ENCODE measurements at places on chromosomes 12 and 14.

- DNase-seq = no peak
Observed at GRCh38 chr12:94498073-94498472, 38.4 kb upstream of the CEP83 start.

DNA sequence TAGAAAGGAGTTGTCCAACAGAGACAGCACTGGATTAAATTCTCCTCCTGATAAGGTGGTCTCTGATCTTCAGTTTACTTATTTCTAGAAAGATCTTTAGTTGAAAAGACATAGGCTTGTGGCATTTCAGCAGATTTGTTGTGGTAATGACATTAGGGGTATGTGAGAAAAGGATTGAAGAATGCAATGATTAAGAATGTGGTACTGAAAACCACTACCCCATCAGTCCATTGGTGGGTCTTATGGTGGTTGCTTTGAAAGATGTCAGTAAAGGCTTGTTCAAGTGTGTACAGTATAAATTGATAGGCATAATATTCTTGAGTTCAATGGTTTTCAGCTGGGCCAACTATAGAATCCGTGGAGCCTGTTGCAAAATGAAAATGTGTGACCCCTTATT, 10.8 kb downstream of the PPFIBP1 start:
- DNase-seq = no peak

DNA sequence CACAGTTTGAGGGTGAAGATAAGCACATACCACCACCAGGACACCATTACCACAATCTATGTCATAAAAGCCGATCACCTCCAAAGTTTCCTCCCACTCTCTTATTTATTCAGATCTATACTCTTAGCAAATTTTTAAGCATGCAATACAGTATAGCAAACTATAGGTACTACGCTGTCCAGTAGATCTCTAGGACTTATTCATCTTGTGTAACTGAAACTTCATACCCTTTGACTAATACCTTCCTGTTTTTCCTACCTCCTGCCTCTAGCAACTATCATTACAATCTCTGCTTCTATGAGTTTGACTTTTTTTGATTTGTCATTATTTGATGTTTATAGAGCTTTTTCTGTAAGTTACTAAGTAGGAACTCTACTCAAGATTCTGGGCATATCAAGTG, 84.5 kb upstream of the MANSC4 start:
- no peak for DNase-seq

GRCh38 chr12:46124848-46125619, 134.7 kb upstream of the SCAF11 start:
- peak; percentile 53 for DNase-seq

DNA sequence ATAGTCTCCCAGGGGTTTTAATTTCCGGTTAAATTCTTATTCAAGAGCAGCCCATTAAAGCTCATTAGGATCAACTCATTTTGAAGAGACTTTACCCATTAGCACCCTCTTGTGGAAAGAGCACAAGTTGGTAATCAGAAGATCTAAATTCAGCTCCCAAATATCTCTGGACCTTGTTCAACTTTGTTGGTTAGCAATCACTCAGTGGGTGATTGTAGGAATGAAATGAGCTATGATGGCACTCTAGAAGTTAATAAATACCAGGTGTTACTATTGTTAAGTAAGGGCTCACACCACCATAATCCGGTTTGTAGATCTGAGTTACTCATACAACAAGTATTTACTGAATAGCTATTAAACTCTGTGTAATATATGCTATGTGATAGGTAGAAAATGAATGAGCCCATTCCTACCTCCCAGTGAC, 42.9 kb downstream of the TRIP11 start:
- peak; percentile 33 for DNase-seq

GRCh38 chr12:124713436-124714082, 146.1 kb upstream of the NCOR2 start:
- DNase-seq = peak; percentile 74

- no peak for DNase-seq
Observed at GRCh38 chr12:46318037-46318436, 49.2 kb upstream of the SLC38A1 start.

DNA sequence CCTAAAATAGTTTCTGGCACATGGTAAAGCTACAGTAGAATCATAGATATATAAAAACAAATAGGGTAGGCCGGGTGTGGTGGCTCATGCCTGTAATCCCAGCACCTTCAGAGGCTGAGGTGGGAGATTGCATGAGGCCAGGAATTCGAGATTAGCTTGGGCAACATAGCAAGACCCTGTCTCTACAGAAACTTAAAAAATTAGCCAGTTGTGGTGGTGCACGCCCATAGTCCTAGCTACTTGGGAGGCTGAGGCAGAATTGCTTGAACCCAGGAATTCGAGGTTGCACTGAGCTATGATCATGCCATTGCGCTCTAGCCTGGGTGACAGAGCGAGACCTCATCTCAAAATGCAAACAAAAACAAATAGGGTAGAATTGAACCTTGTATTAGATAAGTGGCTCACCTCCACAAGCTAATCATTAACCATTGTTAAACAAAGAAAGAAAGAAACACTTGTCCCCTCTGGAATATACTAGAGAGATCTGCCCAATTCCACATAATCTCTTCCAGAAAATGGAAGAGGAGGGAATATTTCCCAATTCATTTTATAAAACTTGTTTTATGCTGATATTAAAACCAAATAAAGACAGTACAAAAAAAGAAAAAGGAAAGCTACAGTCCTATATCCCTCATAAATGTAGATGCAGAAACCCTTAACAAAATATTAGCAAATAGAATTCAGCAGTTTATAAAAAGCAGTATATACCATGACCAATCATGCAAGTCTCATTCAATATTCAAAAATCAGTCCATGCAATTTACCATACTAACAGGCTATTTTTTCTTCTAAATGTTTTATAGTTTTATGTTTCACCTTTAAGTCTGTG, 22.7 kb upstream of the DHRS2 start:
- no peak for DNase-seq

DNA sequence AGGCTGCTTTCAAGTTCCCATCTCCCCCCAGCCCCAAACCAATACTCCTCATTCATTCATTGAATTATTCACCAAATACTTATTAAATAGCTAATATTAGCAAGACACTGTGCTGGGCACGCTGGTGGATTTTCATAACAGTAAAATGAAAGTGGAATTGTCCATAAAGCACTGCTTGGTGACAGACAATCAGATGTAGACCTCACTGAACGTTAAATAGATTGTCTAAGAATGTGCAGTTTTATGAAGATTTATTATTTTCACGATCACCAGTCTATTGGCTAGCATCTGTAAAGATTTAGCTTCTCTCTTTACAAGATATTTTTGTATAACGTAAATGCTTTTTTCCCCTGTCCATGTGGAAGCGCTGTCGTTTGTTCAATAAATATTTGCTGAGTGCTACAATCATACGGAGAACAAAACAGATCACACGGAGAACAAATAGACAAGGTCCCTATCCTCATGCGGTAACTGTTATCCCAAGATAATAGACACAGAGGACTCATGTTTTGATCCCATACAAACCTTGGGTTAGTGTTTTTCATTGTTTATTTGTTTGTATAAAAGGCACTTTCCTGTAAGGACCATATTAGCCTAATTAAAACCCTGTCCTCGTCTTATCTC, 397.6 kb downstream of the BCAT1 start:
- DNase-seq = no peak

- DNase-seq = no peak
Observed at GRCh38 chr12:76531056-76531455, 28.5 kb downstream of the OSBPL8 start.

DNA sequence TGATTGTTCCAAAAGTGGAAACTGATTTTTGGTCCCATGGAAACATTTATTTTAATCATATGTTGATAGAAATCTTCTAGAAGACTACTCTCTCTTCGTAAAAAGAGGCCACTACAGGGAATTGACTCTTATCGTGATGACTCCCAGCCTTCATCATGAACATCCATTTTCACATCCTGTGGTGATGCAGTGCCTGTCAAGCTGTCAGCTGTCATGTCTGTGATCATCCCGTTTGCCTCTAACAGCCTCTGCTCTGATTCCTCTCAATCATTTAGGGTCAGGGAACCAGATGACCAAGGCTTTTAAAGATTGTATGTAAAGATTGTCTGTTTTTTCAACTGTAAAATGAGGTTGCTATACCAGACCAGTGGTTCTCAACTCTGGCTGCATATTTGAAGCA, 419.0 kb upstream of the MGAT4C start:
- DNase-seq = no peak

GRCh38 chr12:6950401-6950801, 755 bp upstream of the PTPN6 start:
- DNase-seq = no peak

GRCh38 chr12:131915000-131915689, 13.9 kb upstream of the PUS1 start:
- DNase-seq = no peak

- DNase-seq = no peak
Observed at GRCh38 chr14:52283099-52283498, 15.6 kb downstream of the PTGDR start.

DNA sequence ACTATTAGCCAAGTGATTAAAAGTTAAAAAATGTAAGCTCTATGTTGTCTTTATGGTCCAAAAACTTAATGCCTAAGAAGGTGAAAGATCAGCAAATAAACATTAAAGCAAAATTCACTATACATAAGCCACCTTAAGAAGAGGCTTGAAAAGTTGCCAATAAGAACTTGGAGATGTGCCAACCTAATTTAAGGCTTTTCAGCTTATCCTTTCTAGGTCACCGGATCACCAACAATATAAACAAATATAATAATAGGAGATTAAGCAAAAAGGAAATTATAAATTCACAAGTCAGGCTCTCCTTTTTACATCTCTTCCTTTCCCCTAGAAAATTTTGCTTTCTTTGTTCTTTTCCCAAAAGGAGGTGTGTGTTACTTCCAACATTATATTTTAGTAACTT, 30.9 kb downstream of the SLC2A3 start:
- DNase-seq = no peak

GRCh38 chr12:2902272-2902880, 11.7 kb downstream of the TULP3 start:
- DNase-seq = no peak
